ENCODE measurements at places on chromosomes 7 and 10.

DNA sequence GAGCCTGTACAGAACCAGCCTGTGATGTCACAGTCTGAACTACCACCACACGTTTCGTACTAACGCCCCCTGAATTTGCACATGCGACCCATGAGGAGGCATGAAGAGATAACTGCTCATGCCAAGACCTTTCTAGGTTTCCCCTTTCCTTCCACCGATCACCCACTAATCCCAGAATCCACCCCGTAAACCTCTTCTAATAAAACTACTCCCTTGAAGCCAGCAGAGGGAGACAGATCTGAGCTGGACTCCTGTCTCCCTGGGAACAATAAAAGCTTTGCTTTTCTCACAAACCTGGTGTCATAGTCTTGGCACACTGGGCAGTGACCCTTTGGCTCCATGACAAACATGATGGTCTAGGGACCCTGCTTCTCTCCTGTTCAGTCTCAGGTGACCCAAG is 144.5 kb downstream of the FRMD4A start:
- DNase-seq, result no peak

- peak; percentile 24 for DNase-seq
These were observed 41.8 kb upstream of the TMEM213 start for GRCh38 chr7:138755842-138756590.

GRCh38 chr10:113125612-113126011 is 175.6 kb downstream of the TCF7L2 start:
- DNase-seq, result no peak

DNA sequence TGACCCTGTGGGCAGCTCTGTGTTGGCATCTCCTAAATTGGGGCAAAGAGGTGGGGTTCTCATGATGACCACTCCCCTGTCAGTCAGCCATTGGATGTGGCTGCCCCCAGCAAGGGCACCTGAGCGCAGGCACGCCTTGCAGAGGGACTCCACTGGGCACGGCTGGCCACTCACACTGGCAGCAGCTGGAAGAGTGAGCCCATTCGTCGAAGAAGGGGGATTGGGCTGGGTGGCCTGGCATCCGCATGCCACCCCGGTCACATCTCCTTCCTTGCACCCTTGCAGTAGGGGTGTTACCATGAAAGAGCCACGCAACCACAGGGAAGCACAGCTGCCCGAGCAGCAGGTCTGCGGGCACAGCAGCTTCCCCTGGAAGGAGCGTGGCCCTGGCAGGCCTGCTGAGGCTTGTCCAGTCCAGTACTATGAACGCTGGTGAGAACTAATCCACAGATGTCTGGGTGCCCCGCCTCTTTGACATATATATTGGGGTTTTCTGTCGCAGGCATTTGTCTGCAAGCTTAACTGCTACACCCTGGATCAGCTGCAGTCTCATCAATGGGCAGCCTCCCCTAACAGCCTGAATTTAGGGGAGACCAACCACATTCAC is 25.7 kb upstream of the GRB10 start:
- no peak for DNase-seq

DNA sequence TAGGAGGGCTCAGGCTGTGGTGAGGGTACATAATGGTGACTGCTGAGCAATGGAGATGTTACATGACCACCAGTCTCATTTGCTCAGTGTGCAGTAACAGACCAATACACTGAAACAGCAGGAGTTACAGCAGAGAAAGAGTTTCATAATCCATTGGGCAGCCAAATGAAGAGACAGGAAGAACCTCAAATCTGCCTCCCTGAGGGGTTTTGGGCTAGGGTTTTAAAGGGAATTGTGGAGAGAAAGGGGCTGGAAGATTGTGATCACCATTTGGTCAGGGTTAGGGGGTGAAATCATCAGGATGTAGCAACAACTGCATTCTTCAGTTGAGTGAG is 838.3 kb downstream of the GRID1 start:
- no peak for DNase-seq

- DNase-seq, result no peak
These were observed 105.5 kb upstream of the ZNF438 start for GRCh38 chr10:31136930-31137885.

- no peak for DNase-seq
These were observed 16.9 kb downstream of the ZNF713 start for GRCh38 chr7:55903985-55904759.

DNA sequence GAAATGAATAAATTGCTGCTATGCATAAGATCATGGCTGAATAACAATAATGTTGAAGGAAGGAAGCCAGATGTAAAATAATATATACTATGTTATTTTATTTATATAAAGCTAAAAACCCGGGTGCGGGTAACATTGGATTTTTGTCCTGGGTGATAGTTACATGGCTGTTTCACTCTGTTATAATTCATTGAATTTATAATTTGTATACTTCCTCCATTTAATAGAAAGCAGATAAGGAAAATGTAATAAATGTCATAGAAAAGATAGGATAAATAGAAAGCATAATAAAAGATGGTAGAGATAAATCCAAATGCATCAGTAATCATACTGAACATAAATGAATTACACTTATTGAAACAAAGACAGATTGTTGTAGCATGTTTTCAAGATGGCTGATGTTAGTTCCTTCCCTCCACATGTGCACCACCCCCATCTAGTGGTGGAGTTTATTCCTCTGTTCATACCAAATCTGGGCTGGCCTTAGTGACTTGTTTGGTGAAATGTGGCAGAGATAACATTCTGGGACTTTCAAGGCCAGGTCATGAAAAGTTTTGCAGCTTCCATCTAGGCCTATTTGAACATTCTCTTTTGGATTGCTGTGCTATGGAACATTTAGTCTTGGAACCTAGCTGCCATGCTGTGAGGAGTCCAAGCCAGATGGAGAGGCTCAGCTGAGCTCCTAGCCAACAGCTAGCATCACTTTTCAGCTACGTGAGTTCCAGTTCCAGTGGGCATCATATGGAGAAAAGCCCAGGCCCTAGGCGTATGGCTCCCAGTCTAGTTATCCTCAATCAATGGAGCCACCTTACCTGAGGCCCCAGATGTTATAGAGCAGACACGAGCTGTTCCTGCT is 46.9 kb downstream of the AHCYL2 start:
- DNase-seq, result no peak

GRCh38 chr10:112758961-112759360 is 191.1 kb upstream of the TCF7L2 start:
- no peak for DNase-seq

DNA sequence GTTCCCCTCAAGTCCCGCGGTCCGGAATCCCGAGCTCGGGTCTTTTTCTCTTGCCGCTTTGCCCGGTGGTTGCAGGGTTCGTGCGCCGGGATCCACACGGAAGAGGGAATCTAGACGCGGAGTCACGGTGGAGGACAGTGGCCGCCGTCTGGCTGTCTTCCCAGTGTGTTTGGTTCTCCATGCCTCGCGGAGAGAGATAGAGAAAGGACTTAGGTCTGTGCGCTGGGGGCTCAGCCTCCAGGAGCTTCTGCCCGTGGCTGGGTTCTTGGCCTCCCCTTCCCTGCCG is 1.6 kb downstream of the FFAR4 start:
- no peak for DNase-seq

GRCh38 chr10:46526682-46527038 is 29.8 kb downstream of the GPRIN2 start:
- DNase-seq, result no peak

GRCh38 chr7:141220263-141220880 is 146.5 kb downstream of the TMEM178B start:
- peak; percentile 59 for DNase-seq

GRCh38 chr10:48633381-48634197 is 28.7 kb upstream of the ARHGAP22 start:
- DNase-seq, result no peak

- no peak for DNase-seq
These were observed 411.5 kb downstream of the GALNT17 start for GRCh38 chr7:71543396-71543795.

- DNase-seq, result no peak
These were observed 86.1 kb upstream of the RNF32 start for GRCh38 chr7:156554488-156554887.

DNA sequence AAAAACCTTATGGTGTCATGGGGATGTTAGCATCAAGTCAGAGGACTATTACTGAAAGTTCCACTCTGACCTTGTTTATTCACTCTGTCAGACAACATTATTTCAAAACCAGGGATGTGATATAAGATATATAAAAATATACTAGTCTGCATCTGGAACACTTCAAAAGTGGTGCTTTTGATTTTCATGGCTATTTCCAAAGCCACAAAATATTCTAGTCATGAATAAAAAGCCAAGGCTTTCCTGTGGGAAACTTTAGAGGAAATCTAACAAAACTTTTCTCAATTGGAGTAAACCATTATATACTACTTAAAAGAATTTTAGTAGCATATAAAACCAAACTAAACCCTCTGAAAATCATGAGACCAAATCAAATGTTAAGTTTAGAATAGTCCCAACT is 205.2 kb downstream of the TMEM26 start:
- no peak for DNase-seq

DNA sequence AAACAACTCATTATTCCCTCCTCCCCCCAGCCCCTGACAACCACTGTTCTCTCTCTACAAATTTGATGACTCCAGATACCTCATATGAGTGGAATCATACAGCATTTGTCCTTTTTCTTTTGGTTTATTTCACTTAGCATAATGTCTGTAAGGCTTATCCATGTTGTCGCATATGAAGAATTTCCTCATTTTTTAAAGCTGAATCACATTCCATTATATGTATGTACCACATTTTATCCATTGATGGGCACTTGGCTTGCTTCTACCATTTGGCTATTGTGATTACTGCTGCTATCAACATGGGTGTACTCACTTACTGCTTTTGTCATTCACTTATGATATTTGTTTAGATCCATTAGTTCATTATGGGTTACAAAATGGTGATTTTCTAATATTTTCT is 112.8 kb downstream of the BUB3 start:
- no peak for DNase-seq

- no peak for DNase-seq
These were observed 52.3 kb upstream of the KDM7A start for GRCh38 chr7:140229101-140229525.

DNA sequence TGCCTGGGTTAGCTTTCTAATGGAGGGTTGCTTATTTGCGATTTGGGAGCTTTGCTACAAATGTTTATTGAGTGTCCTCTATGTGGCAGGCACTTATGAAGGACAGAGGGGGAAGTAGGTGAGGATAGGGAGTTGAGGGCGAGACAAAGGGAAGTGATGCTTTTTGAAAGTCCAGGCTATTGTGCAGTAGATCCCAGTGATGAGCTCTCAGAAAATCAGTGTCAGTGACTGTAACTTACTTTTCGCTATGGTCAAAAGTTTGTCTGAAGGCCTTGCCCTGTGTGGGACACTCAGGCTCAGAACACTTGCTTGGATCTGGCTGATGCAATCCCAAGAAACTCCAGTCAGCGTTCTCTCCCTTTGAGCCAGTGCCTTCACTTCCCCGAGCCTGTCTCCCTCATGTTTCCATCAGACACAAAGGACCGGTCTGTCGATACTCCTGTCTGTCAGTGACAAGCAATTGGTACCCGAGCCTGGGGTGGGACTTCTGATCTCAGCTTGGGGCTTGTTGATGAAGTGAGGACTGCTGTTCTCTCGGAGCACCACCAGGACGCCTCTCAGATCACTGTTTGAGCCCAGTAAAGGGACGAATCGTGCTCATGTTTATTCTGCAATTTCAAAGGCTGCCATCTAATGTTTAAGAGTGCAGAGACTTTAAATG is 63.1 kb upstream of the SORCS3 start:
- no peak for DNase-seq

- peak; percentile 14 for DNase-seq
These were observed at the start of gene EGFR for GRCh38 chr7:55018361-55019190. EGFR (plus strand) TSS chr7:55019017; CDS start chr7:55019278, 261 bp downstream.

DNA sequence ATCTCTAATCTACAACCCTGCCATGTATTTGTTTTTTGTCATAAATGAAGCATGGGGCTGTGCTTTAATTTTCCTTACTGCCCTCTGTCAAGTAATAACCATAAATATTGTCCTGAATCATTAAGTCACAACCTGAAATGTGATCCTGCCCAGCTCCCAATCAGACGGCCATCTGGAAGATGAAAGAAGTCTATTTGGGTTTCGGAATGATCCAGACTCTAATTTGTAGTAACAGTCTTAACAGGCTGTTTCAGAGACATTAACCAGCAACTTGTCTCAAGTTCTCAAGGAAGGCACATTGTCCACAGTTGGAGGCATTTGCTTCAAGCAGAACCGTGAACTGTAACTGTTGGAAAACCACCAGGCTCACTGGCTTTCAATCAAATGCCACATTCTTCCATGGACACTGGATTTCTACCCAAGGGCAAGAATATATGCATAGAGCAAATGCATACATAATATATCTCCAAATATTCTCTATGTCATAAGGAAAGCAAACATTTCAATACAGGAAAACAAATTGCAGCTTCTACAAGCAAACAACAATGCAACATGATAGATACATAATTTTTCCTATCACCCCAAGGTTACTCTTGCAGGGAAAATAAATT is 405.2 kb upstream of the NPVF start:
- DNase-seq, result no peak

DNA sequence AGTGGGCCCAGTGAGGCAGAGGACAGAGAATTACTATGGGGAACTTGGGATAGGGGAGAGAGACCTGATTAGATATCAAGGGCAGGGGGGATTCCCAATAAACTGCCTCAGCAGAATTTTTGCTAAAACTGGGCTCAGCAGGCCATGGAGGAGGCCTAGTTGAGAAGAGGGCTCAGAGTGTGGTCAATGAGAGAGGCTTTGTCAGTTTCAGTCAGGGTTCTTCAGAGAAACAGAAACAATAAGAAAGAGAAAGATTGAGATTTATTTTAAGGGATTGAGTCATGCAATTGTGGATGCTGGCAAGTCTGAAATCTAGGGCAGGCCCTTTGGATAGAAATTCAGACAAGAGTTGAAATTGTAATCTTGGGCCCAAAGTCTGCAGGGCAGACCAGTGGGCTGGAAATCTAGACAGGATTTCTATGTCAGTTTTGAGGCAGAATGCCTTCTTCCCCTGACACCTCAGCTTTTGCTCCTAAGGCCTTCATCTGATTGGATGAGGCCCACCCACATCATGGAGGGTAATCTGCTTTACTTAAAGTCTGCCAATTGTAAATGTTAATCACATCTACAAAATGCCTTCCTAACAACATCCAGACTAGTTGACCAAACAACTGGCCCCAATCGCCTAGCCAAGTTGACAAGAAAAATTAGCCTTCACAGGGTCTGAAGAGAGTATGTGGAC is 33.5 kb upstream of the CCSER2 start:
- no peak for DNase-seq

GRCh38 chr7:113085781-113086390 is 741 bp downstream of the GPR85 start:
- DNase-seq, result no peak

DNA sequence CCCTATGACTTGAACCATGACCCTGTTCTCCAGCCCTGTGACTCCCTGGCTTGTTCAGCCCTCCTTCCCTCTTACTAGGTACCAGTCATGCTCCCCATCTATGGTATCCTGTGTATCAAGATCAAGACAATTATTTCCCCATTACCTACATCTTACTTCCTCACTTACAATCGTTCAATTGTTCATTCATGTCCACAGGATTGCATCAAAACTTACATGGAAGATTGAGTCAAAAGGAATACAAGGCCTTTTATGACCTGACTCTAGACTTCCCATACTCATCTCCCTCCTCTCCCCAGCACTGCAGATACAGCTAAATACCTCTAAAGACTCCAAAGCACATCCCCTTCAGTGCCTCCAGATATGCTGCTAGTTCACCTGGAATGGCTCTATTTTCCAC is 109.2 kb downstream of the CTTNBP2 start:
- no peak for DNase-seq
